ENCODE measurements at places on chromosomes 2 and 18.

DNA sequence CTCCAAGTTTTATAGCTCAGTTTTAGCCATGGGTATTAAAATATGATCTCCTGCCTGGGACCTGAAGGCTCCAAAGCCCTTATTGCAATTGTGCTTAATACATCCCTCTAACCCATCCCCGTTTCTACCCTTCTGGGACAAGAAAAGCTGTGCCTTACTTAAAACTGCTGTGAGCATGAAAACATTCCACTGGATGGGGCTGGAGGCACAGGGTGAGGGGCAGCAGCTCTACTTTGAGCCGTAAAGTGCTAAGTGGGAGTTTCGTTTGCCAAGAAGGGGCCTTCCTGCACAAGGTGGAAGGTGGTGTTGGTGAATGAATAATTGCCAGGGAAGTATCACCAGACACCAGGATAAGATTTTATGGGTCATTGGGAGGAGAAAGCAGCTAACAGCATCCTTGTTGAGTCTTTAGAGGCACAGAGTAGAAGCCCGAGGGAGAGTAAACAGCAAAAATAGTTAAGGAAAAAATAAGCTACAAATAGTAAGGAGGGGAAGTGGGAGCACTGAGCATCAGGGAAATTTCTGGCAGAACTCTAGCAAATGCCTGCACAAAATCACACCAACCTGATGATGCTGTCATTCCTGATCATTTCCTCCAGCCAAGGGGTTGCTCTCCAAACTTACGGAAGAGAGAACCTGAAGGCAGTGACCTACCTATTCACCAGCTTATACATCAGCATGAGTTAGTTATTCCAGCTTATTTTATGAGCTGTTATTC is 218.4 kb downstream of the MREG start:
- DNase-seq, result no peak

GRCh38 chr18:76265497-76266235 is 229.4 kb downstream of the ZNF516 start:
- DNase-seq, result no peak

DNA sequence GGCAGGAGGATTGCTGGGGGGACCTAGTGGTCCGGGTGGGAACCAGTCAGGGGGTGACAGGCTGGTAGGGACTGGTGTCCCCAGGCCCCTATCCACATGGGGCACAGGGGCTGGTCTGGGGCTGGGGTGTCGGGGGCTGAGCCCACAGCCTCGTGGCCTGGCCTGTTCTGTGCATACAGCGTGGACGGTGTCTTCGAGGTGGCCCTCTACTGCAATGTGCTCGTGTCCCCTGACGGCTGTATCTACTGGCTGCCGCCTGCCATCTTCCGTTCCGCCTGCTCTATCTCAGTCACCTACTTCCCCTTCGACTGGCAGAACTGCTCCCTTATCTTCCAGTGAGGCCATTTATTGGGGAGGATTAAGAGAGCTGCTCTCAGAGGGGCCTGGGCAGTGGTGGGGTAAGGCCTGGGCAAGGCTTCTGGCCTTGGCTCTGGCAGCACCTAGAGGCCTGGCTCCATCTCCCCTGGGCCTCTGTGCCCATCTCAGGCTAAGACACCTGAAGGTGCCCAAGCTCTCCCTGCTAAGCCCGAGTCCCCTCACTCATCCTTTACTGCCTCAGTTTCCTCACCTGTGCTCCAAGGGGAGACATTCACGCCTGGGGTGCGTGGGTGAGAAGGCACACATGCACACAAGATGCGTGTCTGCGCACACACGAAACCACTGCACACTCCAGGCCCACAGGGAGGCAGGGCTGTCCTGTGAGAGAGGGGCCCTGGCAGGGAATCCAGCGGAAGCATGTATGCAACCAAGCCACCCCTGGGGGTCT is 1.9 kb downstream of the CHRNG start:
- no peak for DNase-seq

DNA sequence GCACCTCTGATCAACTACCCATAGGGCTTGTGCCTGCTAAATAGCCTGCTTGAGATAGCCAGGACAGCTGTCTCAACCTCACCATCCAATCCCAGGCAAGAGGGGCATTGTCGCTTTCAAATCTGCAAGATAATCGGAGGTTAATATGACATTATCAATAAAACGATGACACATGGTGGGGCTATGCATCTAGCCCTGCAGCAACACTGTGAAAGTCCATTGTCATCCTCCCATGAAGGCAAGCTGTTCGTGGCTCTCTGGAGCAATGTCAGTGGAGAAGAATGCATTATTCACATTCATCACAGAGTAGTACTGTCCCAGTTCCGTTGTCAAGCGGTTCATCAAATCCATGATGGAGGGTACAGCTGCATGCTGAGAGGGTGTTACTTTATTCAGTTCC is 18.9 kb upstream of the KLHL23 start:
- DNase-seq, result no peak

DNA sequence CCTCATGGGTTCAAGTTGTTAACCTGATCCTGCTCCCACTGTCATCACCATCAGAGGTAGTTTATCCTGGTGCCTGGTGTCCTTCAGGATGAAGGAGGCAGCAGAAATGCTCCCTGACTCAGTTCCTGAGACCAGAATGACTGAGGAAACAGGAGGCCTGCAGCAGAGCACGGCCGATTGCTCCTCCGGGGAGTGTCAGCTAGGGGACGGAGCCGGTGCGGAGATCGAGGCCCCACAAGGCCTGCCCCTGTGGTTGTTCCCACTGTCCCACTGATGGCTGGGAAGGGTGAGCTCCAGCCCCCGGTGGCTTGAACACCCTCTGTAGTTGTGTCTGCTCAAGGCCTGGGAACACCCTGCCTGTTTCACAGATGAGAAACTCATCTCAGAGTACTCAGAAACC is 45.6 kb downstream of the SH3BP4 start:
- no peak for DNase-seq

DNA sequence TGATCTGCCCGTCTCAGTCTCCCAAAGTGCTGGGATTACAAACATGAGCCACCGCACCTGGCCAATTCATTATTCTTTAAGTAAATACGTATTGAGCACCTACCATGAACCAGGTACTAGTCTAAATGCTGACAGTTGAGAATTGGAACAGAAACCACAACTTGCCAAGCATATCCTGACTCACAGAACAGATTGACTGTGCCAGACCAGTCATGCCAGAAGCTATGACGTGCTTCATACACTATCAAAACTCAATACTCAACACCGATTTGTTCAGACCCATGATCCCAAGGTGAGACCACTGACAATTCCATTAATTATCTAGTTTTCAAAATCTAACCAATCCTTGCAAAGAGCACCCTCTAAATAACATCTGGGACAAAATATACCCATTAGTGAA is 148.6 kb downstream of the B3GNT2 start:
- no peak for DNase-seq

GRCh38 chr2:26412091-26412673 is 10.5 kb downstream of the DRC1 start:
- DNase-seq, result no peak

DNA sequence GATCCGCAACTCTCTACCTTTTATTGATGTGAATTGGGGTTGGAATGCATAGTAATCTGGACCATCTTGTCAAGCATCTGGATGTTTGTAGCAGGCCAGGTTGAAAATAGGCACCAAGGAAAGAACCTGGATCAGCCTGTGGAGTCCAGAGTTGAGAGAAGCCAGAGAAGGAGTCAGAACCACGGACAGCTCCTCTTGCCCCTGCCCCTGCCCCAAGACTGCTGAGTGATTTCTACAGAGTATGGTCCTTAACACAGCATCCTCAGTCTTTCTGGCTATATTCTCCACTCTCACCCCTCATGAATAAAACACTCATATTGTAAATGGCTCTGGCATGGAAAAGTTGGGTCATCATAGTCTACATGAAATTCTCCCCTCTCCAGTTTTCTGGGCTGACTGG is 154.6 kb downstream of the LOXHD1 start:
- DNase-seq, result no peak

GRCh38 chr2:159608723-159609308 is 7.5 kb downstream of the BAZ2B start:
- DNase-seq, result no peak

DNA sequence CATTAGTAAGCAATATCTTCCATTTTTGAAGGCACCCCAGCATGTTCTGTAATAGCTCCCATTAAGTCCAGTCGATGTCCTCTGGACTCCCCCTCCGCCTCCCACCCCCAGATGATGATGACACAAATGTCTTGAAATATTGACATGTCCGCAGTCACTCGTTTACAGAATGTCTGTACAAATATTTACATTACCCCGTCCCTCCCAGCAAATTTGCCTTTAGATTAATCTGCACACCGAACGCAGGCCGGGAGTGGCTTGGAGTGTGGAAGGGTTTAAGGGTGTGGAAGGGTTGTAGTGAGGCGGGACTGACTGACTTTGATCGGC is 853 bp upstream of the OSBPL6 start:
- DNase-seq, result no peak

GRCh38 chr18:35508030-35508429 is 10.3 kb upstream of the INO80C start:
- no peak for DNase-seq

DNA sequence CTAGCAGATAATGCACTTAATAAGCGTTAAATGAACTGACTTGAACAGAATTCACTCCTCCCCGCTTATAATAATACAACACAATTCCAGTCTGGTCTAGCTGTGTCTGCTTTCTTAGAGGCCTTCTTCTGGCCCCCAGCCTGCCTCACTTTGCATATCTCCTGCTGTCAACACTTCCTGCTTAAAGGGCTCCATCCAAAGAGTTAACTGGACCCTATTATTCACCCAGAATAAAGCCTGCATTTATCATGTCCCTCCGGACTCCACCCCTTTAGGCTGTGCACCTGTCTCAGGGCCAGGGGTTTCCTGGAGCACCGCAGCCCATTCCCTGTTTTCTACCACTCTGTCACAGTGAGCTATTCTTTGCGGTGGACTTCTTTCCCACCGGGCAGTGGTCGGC is 292.8 kb upstream of the FBXO11 start:
- DNase-seq, result no peak

DNA sequence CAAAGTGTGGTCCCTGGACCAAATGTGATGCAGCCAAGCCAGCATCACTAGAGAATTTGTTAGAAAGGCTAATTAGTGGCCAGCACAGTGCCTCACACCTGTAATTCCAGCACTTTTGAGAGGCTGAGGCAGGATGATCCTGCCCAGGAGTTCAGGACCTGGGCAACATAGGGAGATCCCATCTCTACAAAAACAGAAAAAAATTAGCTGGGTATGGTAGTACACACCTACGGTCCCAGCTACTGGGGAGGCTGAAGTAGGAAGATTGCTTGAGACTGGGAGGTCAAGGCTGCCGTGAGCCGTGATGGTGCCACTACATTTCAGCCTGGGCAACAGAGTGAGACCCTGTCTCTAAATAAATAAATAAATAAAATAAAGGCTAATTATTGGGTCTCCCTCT is 69.9 kb upstream of the FZD5 start:
- DNase-seq, result no peak

DNA sequence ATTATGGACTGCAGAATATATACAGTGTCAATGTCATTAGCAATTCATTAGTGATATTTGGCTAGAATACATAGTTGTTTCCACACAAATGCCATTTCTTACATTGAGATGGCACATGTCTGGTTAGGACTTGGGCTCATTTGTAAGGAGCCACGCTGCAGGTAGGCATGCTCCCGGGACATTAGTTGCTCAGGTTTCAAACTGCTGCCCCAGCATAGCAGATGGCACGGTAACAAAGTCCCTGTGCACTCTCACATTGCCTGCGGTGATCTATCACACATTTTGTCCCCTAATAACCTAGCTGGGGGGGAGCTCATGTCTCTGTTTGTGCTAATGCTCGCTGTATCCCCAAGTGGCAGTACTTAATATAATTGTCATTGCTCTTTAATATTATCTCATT is 185.1 kb downstream of the NEDD4L start:
- no peak for DNase-seq

DNA sequence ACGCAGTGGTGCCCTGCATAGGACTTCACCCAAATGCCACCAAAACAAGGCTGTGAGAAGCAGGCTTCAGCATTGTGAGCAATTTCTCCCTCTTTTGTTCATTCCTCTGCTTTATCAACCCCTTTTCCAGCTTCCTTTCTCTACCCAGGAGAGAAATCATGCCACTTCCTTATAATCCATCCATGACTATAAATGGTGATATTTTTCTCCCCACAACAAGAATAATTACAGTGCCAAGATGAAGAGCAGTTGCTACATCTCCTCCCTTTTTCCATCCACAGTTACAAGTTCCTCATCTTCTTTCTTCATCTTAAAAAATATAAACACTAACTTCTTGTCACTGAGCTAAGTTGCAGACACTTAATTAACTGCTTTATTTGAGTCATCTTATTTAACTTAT is 167.2 kb downstream of the ANTXR1 start:
- DNase-seq, result no peak

- no peak for DNase-seq
These were observed 25.7 kb upstream of the PTPN4 start for GRCh38 chr2:119734047-119734446.

GRCh38 chr18:6495536-6495935 is 80.8 kb upstream of the L3MBTL4 start:
- DNase-seq, result no peak

GRCh38 chr2:85116207-85116606 is 17.0 kb upstream of the TCF7L1 start:
- no peak for DNase-seq

GRCh38 chr18:77076111-77076510 is 56.5 kb downstream of the MBP start:
- DNase-seq, result no peak

DNA sequence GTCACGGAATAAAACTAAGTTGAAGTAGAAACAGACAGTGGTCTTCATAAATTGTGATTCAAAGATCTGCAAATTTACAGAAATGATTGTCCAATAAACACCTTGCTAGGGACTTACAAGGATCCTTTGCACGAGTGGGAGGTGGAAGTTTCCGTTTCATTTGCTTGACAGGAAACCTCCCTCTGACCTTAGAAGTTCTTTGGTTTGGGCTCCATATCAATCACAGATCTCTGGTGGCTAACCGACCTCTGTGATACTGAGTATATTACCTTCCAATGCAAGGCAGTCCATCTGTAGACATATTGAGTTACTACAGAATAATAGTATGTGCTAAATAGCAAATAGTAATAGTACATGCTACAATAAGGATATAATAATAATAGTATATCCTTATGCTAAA is 33.7 kb upstream of the RNF152 start:
- DNase-seq, result no peak

DNA sequence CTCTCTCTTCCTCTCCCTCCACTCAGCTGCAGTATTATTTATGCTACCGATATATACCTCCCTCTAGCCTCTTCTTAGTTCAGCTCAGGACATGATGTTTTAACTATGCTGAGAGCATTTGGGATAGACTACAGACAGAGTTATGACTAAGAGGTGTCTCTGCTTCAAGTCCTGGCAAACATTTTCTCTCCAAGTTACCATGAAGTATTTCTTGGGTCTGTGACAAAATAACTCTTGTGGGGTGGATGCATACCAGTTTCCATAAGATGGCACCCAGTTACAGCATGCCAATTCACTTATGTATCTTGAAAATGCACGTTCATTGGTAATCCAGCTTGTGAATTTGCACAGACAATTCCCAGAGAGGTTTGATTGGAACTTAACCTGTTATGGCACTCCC is 737.6 kb downstream of the SLC4A3 start:
- no peak for DNase-seq
